ENCODE measurements at places on chromosomes 16 and 17. TPM values are rescaled to one million over a fixed set of nuclear protein-coding genes. Genes with fewer than 3 reads are reported as not detected.

CCL3 gene
- total RNA-seq: not detected

CLDN6 gene
- total RNA-seq: not detected

- no peak for DNase-seq
Observed at GRCh38 chr17:77901481-77901880, 57.0 kb upstream of the TNRC6C start.

DNA sequence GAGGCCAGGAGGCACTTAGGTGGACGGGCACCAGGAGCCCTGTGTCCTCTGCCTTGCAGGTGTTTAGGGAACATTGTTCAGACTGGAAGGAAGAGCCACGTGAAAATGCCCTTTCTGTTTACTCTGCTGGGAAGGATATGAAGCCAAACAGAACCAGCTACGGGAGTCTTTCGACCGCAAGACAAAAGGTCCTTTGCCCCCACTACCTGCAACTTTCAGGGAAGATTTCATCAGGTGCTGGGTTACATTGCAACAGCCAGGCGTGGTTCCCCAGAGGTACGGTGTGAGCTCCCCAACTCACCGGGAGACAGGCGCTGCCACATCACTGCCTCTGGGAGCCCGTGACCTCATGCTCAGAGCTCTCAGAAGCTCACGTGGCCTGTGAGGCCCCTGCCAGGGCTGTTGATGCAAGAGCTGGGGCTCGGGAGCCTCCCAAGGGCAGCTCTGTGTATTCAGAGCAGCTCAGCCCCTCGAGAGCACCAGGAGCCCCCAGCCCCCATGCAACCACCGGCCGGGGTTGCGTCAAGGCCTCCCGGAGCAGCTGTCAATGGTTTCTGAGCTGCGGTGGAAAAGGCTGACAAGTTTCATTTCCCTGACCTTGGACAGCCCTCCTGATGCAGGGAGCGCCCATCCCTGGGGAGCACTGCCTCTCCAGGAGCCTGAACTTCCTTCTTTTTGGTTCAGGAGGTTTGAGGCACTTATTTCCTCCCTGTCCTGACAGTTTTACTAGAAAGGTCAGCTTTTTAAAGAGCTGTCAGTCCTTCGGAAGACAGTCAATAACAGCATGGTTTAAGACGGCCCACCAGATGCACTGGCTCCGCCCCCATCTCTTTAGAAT, 42.1 kb downstream of the TBC1D16 start:
- DNase-seq: no peak

- peak; percentile 56 for DNase-seq
Observed at GRCh38 chr17:44115585-44116415, 7.6 kb downstream of the HDAC5 start.

GRCh38 chr17:61997664-61998063, 67.4 kb downstream of the MED13 start:
- no peak for DNase-seq

DNA sequence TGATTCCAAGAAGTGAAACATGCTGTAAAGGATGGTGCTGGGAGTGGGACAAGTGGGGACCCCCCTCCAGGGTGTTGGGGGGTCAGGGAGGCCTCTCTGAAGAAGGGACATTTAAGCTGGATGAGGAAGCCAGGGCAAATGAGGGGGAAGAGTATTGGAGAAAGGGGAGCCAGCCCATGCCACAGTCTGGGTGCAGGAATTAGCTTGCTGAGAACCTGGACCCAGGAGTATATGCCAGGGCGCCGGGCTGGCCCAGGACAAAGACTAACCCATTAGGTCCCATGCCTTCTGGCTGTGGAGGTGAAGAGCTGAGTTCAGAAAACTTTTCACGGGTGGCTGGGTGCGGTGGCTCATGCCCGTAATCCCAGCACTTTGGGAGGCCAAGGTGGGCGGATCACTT, 45.6 kb upstream of the PIK3R6 start:
- DNase-seq: no peak

DNA sequence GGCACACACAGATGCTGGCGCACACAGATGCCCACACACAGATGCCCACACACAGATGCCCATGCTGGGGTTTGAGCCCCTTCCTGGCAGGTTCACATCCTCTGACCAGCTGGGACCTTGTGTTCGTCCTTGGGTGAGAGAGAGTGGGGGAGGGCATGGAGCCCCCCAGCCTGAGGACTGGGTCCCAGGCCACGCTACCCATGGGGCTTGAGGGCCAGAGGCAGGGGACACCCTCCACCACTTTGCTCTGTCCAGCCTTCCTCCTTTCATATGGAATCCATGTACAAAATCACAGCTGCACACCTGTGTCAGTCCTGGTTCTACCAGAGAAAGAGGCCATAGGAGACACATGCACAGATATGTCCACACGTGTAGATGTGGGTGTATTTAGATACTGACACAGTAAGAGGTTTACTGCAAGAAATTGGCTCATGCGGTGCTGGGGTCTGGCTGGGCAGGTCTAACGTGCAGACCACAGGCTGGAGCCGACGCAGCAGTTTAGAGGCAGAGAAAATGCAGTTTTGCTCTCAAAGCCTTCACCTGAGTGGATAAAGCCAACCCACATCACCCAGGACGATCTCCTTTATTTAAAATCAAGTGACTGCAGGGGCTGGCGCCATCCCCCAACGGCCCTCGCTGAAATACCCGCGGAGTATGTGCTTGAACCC, 10.8 kb downstream of the SLC22A31 start:
- no peak for DNase-seq

DNA sequence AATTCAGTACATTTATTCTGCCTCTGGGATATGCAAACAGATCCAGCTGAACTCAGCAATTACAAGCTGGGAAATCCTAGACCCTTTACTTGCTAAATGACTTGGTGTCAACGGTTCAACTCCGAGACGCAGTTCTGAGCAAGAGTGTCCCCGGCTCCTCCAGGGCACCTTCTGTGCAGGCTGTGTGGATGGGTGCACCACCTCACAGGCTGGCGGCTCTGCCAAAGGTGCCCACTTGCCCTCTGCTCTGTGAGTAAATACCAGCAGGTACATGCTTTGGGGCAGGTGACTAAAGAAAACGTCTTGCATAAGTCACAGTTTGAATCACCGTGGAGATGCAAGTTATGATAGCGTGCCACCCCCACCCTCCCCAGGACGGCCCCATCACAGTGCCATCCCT, 23.3 kb downstream of the MAP1LC3B start:
- no peak for DNase-seq

DNA sequence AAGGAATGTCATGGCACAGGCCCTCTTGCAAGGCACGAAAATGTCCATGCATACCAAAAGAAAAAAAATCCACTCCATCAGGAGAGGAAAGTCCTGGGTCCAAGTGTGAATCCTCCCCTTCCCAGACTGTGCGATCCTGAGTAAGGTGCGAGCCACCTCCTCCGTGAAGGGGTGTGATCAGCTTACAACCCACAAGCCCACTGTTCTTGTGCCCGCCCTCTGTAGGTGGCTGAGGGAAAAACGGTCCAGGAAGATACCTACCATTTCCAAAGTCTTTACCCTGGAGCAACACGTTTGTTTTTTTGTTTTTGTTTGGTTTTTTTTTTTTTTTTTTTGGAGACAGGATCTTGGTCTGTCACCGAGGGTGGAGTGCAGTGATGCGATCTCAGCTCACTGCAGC, 116.5 kb downstream of the ZNF423 start:
- DNase-seq: no peak

GRCh38 chr16:61908426-61908825, 127.8 kb downstream of the CDH8 start:
- no peak for DNase-seq

- DNase-seq: no peak
Observed at GRCh38 chr16:17622366-17622765, 151.6 kb upstream of the XYLT1 start.

- DNase-seq: no peak
Observed at GRCh38 chr17:58741121-58741625, 14.5 kb upstream of the PPM1E start.

- no peak for DNase-seq
Observed at GRCh38 chr17:36888236-36888951, 48.9 kb upstream of the LHX1 start.

GRCh38 chr17:48375356-48375755, 54.7 kb downstream of the SKAP1 start:
- DNase-seq: no peak

- no peak for DNase-seq
Observed at GRCh38 chr16:10015397-10015796, 166.8 kb downstream of the GRIN2A start.

- DNase-seq: no peak
Observed at GRCh38 chr16:13997933-13998332, 73.2 kb upstream of the MRTFB start.

- DNase-seq: no peak
Observed at GRCh38 chr17:80848449-80849102, 143.1 kb upstream of the CHMP6 start.

DNA sequence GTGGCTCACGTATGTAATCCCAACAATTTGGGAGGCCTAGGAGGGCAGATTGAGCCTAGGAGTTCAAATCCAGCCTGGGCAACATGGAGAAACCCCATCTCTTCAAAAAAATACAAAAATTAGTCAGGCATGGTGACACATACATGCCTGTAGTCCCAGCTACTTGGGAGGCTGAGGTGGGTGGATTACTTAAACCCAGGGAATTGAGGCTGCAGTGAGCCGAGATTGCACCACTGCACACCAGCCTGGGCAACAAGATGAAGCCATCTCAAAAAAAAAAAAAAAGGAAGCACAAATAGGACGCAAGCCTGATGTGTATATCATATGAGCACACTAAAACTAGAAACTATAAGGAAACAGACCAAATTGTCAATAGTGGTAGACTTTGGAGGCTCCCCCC, 17.1 kb upstream of the FLCN start:
- no peak for DNase-seq
